Smooth muscle cell of the brain vasculature (primary cell): ENCODE measurements at places on chromosomes 6 and 20.

- no peak for DNase-seq
Observed at GRCh38 chr20:48805286-48805685, 22.5 kb downstream of the PREX1 start.

DNA sequence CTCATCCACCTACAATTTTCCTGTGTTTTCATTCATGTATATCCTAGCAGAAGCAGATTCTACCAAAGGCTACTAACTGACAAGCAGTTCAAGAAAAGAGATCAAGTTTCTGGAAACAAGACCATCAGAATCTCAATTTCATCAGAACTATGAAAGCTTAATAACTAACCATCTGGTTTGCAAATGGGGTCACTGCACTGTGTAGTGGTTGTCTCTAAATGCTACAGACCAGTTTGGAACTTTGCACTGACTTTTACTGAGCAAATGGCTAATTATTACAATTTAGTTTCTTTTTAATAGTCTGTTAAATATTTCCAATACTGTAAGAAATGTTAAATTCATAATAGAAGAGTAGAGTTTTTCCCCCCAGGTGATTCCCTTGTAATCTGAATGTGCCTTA lies 64.5 kb downstream of the REPS1 start:
- no peak for DNase-seq

GRCh38 chr6:16483315-16483875 lies 245.0 kb downstream of the GMPR start:
- no peak for DNase-seq

GRCh38 chr6:111759836-111760785 lies 113.1 kb downstream of the FYN start:
- no peak for DNase-seq

DNA sequence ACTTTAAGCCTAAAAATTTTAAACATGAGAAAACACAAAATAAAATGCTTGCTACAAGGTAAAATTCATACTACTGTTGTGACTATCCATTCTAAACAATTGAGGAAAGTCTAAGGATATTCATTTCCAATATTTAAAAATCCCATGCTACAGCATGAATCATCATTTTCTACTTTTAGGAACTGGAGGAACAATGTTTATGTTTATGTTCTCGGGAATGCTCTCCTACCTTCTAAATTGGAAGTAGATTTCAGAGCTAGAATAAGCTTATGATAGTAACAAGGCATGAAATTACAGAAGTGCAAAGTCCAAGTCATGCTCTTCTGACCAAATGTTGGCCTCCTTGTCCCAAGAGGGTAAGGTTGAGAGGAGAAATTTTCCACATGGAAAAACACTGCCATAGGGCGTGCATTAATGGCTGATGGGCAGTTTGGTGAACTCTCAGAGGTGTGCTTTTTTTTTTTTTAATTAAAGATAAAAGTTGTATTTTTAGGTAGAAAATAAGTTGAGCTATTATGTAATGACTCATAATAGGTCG lies 6.0 kb upstream of the MYLK4 start:
- DNase-seq: no peak
